MV-4-11 (cell line): ENCODE measurements at places on chromosomes 13 and 19.

GRCh38 chr13:75299913-75300862 is 181.8 kb downstream of the TBC1D4 start:
- DNase-seq: no peak

DNA sequence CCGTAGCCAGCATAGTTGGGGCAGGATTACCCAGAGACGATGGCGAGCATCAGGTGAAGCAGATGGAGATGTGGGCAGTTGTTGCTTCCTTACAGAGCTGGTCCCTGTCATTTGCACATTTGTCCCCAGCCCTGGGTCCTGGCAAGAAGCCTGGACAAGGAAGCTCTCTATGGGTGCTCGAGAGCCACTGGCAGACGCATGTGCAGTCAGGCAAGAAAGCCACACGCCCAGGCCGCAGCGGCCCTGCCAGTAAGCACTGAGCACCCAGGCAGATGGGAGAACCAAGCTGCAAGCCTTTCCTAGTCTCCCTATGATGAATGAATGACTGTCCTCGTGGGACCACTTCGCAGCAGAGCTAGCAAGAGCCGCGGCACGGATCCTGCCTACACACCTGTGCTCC is 182.8 kb downstream of the FOXO1 start:
- no peak for DNase-seq

DNA sequence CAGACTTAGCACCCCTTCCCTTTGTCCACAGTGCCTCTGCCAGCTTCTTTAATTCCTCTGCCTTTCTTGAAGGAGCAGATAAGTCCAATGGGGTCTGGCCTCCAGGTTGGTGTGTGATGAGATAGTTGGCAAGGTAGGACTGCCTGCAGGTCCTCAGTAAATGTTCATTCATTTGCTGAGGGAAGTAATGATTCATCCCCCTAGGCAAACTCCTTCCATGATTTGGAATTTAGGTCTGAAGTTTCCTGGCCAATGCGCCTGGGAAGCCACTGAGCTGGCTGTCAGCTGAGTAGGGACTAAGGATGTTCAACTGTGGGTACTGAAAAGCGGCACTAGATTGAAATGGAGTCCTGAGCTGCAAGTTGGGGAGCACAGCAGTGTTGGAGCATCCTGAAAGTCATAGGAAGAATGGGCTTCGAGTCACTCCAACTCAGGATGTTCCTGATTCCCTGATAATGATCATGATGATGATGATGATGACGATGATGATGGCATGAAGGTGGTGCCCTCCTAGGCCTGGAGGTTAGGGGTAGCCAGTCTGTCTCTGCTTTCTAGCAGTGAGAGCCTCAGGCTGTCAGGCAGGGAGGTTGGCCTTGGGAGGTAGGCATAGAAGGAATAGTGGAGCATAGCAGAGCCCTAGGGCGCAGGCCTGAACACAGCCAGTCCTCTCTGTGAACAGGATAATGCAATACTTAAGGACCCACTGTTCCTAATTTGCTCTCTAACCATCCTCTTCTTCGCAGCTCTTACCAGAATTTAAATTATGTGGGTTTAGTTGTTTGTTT is 44.7 kb downstream of the COL4A2 start:
- DNase-seq: no peak

DNA sequence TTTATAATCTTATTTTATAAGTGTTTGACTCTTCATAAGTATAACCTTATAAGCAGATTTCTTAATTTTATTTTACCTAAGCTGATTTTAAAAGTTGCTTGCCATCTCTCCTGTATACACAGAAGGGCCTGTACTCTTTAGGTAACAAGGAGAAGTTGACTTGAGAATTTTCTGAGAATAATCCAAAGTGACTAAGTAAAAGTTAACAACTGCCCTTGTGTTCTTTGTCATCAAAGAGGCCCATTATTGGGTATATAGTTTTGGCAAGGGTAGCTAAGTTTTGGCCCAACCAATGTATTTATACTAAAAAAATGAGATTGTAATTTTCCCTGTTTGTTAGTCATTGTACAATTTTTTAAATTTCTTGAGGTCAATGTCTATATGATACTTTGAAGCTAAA is 3.2 kb downstream of the LCP1 start:
- DNase-seq: no peak

DNA sequence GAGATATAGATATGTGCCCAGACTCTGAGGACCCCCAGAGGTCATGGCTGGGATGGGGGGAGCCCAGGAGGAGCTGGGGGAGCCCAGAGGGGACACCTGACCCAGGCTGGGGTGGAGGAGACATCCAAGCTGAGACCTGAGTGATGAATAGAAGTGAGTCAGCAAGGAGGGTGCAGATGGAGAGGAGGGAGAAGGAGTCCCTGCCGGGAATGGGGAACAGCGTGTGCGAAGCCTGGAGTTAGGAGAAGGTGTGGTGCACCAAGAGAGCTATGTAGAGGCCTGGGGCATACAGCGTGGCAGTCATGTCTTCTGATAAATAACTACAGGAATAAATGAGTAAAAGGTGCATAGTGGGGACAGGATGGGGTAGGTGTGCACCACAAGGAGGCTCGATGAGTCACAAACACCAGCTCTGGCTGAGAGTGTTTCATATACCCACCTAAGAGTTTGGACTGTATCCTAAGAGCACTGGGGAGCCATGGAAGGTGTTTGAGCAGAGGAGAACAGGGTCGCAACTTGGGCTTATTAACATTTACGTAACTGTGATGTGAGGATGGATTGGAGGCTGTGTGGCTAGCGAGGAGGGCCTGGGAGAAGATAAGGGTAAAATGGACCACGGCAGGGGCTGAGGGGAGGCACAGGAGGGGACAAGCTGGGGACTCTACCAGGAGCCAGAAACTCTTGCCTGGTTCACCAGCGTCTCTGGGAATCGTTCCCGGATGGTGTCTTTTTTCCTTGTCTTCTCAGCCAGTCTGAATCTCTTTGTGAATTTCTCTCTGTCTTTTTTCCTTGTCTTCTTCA is 1.4 kb downstream of the CEACAM18 start:
- DNase-seq: no peak

GRCh38 chr13:20565115-20565736 is 1.7 kb upstream of the IFT88 start:
- DNase-seq: no peak

DNA sequence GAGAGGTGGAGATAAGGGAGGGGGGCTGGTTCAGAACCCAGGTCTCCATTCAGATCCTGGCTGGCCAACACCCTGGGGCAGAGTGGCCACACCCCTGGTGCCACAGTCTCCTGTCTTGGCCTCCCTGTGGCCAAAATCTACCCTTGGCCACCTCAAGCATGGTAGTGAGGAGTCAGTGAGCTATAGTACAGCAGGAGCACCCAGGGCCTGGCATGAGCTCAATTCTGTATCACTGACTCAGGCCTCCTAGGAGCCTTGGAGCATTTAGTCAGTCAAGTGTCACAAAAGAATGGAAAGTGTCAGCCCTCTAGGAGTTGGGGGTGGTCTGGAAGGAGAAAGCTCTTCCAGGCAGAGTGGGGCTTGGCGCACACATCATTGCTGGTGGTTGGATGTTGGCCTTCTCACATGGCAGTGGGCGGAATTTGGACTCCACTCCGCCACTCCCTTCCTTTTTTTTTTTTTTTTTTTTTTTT is 6.6 kb upstream of the CD79A start:
- peak; percentile 60 for DNase-seq

- peak; percentile 93 for DNase-seq
Measured at GRCh38 chr13:113020323-113021080, 51.5 kb downstream of the MCF2L start.

DNA sequence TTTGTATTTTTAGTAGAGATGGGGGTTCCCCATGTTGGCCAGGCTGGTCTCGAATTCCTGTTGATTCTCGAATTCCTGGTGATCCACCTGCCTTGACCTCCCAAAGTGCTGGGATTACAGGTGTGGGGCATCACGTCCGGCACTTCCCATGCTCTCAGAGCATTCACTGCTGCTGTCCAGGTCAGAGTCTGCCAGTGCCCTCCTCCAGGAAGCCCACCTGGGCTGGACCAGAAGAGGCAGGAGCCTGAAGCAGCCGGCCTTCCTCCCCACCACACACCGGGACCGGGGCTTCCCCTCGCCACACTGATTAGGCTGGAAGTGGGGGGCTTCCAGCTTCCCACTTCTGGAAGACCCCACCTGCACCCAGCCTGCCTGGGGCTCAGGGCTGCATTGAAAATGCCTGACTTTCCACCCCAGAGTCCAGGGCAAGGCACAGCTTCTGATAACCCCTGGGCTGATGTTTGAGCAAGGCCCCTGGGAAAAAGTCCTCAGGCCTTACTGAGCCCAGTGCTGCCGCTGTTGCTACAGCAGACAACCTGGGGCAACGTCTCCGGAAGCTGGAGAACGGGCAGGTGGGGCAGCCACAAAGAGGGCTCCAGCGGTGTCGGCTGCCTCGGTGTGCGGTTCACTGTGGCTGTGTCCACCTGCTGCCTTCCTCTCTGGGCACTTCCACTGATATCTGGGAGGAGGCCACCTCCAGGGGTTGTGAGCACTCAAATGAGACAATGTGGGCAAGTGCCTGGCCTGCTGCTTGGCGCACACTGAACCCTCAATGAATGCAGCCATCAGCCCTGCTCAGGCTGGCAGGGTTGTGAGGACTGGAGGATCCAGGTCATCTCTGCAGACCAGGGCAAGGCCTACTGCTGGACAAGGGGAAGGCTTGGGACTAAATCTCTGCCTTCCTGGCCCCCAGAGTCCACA is 22.6 kb downstream of the CEBPA start:
- DNase-seq: no peak

- DNase-seq: peak; percentile 98
Measured at GRCh38 chr19:39833464-39834286, at the start of gene DYRK1B. Gene DYRK1B (minus strand): TSS chr19:39834162. CDS start chr19:39831867, 2,295 bp downstream.

DNA sequence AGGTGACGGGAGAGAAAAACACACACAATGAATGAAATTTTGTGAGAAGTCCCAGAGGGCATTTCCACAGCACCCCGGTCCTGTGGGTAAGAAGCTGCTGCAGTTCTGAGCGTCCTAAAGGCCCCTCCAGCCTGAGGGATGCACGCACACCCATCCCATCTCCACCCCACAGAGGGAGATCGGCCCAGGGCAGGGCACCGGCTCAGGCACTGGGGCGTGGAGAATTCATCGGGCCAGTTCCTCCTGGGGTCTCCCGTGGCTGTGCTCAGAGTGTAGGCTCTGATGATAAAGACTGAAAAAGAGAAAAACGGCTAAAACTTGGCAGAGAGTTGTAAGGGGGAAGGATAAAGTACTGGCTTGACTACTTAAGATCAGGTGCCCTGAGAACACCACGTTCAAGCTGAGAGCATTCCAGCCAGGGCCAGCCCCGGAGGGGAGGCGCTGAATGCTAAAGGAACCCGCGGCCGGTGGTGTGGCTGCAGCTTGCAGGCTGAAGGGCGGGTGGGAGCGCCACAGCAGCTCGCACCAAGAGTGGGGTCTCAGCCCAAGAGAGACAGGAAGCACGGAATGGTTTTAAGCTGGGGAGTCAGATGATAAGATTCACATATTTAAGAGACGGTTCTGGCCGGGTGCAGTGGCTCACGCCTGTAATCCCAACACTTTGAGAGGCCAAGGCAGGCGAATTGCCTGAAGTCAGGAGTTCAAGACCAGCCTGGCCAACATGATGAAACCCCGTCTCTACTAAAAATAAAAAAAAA is 121.9 kb upstream of the SPACA7 start:
- no peak for DNase-seq

GRCh38 chr13:77356155-77356554 is 29.3 kb upstream of the MYCBP2 start:
- DNase-seq: no peak

DNA sequence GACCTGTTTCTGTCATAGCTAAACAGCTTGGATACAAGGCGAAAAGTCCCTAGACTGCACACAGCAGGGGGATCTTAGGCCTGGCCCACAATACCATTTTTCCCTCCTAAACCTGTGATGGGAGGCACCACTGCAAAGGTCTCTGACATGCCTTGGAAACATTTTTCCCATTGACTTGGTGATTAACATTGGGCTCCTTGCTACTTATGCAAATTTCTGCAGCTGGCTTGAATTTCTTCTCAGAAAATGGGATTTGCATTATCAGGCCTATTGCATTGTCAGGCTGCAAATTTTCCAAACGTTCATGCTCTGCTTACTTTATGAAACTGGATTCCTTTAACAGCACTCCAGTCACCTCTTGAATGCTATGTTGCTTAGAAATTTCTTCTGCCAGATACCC is 136.2 kb upstream of the TSHZ3 start:
- DNase-seq: no peak

DNA sequence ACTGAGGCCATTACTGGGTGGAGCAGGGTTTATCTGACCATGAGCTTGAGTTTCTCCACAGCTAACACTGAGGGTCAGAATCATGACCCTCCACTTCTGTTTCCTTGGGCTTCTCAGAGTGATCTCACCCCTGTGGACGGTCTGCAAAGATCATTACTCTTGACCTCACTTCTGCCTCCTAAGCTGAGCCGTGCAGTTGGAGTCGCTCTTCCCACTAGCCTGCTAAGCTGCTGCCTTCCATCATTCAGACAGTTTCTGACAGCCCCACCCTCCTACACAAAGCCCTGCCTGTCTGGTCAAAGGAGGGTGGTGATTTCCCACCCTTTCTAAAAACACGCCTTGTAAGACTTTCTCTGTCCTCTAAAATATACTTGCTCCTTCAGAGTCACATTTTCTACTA is 9.3 kb upstream of the FRY start:
- DNase-seq: peak; percentile 23

- DNase-seq: peak; percentile 67
Measured at GRCh38 chr19:40365613-40366401, 17.3 kb downstream of the PLD3 start.

- DNase-seq: peak; percentile 89
Measured at GRCh38 chr19:12782424-12783290, 7.3 kb upstream of the HOOK2 start.

- DNase-seq: no peak
Measured at GRCh38 chr13:104872153-104872552, 1663.3 kb downstream of the EFNB2 start.

DNA sequence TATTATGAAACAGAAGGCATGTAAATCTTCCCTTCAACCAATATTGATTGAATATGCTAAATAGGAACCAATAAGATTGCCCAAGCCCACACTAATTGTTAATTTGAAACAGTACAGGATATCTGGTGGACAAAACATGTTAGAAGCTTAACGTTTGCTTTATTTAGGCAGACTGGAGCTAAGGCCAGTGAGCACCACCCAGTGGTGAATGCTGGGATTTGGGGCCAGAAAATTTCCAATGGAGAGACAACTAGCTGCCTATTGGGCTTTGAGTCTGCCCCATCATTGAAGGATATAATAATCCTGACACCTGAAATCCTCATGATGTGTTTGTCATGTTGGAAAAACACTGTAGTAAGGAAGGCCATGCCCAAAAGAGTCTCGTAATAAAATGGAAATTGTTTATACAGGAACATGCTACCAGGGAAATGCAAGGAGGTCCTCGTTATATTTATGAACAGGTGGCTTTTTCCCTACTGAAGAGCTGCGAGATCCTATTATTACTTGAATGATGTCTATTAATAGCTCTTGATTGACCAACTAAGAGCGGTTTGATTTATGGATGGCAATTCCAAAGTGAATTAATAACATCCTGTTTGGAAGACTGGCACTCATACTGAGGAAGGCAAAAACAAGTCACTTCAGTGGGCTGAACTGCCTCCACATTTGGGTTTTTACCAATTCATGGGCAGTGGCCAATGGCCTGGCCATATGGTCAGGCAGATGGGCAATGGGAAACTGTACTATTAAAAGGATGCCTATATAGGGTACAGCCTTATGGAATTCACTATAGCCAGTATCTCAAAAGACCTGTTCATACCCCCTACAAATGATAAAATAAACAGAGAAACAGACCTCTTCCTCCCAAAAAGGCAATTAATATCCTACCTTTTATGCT is 8.7 kb downstream of the SIGLECL1 start:
- peak; percentile 82 for DNase-seq

GRCh38 chr13:80824229-80824628 is 483.3 kb upstream of the SPRY2 start:
- DNase-seq: no peak
